Stimulated activated CD8-positive, alpha-beta memory T cell treated with anti-CD3 and anti-CD28 coated beads, Interleukin-15, amount 100 ng/mL, for 24 hours (primary cell): ENCODE measurements at places on chromosomes 12 and 14.

DNA sequence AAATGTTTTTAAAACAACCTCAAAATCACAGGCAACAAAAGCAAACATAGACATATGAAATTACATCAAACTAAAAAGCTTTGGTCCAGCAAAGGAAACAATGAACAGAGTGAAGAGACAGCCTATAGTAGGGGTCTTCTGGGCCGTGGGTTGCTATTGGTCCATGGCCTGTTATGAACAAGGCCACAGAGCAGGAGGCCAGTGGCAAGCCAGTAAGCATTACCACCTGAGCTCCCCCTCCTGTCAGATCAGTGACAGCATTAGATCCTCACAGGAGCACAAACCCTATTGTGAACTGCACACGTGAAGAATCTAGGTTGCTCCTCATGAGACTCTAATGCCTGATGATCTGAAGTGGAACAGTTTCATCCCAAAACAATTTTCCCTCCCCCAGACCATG lies 174.0 kb downstream of the DIO2 start:
- DNase-seq: no peak

DNA sequence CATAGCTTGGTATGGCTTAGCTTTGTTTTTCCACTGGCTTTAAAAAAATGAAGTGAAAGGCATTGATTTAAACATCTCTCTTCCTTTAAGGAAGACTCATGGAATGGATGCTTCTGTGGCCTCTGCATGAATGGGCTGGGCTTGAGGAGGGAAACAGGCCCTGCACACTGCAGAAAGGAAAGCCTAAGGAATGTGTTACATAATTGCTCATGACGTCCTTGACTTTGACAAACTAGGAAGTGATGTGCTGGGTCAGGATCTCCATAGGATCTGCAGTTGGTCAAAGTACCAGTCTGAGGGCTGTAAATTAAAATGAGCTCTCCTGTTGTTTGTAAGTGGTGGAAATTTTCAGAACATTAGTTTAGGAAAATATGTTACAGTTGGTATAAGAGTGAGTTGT lies 12.7 kb downstream of the SAMD4A start:
- no peak for DNase-seq

DNA sequence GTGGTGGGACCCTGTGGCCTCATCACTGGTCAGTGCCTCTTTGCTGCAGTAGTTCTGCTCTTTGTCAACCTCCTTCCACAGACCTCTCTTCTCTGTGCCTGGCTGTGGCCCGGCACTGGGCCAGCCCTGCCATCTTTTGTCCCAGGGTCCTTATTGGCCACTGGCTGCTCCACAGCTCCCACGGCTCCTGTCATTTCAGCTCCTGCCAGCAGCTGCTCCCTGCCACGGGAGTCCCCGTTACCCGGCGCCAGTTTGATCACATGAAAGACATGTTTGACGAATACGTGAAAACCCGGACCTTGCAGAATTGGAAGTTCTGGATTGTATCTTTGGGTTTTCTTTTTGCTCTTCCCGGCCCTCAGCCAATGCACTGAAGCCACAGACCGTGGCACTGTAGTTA lies 35.4 kb downstream of the IL31 start:
- no peak for DNase-seq

- DNase-seq: no peak
These were observed 6.1 kb upstream of the SYNE3 start for GRCh38 chr14:95522556-95522955.

DNA sequence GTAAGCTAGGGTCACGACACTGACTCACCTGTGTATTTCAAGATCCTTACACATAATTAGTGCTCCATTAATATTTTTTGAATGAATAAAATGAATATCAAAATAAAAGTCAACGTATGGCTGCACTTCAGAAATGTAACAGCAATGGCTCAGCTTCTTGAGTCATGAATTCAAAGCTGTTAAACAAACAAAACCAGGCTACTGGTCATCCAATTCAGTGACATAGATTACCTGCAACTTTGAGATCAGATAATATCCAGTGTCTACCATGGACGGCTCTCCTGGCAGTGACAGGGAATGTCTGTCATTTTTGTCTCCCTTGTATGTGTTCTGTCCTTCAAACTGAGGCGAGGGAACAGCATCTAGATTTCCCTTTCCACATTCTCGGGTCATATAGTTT lies 225.6 kb downstream of the EFCAB11 start:
- no peak for DNase-seq

DNA sequence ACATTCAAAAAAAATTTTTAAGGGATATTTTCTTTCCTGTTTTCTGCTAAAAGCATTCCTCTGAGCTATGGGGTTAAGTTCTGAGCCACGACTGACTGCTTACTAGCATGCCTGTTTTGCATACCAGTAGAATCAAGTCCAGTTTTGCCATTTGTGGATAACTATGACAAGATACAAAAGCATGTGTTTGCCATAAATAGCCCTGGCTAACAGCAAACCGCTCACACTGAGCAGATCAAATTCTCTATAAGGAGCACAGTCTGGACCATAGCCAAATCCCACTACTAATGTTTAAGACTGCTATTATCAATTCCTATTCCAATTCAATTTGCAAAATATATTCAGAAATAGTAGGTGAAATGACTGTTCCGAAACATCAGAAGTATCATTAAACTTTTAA lies 3.2 kb downstream of the CFL2 start:
- no peak for DNase-seq

- DNase-seq: no peak
These were observed 256.3 kb downstream of the TMTC2 start for GRCh38 chr12:82942991-82943401.

DNA sequence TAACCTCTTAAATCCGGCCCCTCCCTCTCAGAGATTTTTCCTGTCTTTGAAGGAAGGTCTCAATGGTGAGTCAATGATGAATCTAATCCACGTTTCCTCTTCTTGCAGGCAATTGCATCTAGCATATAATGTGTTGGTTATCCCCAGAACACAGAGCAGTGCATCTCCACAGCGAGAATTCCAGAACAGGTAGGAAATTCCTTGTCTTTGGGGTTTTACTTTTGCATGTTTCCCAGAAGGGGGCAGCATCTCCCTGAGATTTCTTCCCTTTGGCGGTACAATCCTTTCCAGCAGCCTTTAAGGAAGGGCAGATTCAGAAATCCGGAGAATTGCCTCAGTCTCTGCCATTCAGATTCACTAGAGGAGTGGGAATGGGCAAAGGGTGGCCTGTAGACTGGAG lies 128.0 kb downstream of the KCNA5 start:
- DNase-seq: no peak

- no peak for DNase-seq
These were observed 167.1 kb downstream of the TTC7B start for GRCh38 chr14:90649083-90649482.

DNA sequence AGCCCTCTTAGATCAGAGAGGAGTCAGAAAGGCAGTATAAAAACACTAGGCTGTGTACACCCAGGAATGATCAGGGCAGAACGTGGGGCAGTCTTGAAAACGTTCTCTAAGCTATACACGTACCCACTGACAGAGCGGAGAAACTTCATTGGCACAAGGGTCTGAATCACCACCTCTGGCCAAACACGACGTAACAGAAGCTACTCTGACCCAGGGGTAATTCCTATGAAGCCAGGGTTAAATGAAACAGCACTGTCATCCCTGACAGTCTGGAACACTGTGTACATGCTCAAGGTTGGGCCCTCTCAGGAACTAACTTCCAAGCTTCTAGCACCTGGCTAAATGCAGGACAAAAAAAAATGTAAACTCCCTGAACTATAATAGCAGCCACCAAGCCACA lies 38.4 kb downstream of the PARP11 start:
- no peak for DNase-seq

GRCh38 chr14:104205781-104206180 lies 67.4 kb downstream of the KIF26A start:
- DNase-seq: no peak

GRCh38 chr12:46390304-46390703 lies 17.7 kb upstream of the SLC38A2 start:
- no peak for DNase-seq

DNA sequence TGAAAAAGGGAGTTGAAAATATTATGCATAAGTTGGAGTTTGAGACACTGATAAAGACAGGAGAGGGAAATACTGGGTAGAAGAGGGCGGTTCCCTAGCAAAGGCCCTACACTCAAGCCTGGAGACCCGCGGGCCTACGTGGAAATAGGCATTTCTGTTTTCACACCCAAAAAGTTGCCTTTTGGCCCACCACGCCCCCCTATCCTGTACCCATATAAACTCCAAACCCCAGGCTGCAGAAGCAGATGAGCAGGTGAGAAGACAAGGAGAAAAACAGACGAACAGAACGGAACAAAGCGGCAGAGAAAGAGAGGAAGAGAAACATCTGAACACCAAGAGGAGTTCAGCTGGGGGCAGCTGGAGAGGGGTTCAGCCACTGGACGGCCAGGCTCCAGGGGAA lies 177.9 kb downstream of the GALC start:
- no peak for DNase-seq

GRCh38 chr12:53379389-53380103 lies 430 bp upstream of the SP1 start:
- peak; percentile 60 for DNase-seq

DNA sequence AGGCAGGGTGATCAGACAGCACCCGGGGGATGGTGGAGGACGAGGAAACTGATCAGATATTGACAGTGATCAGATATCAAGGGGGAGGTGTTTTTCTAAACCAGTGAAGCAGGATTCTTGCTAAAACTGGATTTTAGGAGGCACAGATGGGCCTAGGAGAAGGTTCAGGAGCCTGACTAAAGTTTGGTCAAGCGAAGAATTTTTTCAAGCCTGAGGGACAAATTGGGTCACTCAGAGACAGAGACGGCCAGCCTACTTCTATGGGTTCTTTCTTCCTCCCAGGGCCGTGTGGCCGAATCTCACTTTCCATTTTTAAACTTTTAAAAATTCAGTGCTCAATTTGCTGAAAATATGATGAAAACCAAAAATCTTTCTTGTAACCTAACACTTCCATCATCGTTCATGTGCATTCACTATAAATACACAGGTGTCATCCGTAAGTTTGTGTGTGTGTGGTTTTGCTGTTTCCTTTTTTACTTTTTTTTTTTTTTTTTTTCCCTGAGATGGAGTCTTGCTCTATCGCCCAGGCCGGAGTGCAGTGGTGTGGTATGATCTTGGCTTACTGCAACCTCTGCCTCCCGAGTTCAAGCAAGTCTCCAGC lies 68.5 kb downstream of the RIN3 start:
- DNase-seq: no peak

GRCh38 chr14:32635061-32635719 lies 303.5 kb upstream of the NPAS3 start:
- DNase-seq: no peak

DNA sequence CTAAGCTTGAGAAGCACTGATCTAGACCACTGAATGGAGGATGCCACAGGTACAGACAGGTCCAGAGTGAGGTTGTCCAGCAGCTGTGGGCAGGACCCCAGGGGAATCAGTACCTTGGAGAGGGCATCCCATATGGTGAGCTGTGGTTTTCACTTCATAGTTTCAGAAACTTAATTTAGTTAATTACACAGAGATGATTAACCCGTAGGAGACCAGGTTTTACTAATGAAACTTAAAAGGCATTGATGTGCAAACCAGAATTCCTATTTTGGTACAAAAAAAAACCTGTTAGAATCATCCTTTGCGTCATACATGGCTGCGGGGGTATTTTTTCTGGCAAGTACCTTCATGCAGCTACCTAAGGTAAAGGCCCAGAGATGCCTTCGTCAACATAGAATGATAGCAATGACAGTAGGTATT lies 159.3 kb downstream of the DACT1 start:
- DNase-seq: no peak

DNA sequence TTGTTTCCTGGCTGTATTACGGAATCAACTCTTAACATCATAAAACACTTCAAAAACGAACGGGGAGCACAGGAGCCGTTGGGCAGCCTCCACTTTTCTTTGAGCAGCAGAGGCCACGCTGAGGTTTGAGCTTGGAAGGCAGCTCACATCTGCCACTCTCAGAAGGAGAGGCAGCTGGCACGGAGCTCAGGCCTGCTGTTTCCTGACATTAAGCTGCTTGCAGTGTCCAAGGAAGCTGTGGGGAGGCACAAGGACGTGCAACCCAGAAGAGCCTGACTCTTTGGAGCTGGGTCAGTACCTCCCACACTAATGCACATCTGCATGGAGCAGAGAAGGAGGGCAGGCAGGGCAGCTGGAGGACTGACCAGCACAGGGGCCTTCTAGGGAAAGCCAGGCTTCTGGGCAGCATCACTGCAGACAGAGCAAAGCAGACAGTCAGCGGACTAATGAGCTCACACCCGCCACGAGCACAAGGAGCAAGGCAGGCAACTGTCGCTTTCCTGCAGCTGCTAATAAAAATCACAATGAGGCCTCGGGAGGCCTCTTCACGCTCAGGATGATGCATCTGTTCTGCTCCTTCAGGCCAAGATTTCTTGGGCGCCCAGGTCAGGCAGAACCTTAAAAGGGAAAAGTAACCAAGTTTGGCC lies 211.1 kb downstream of the GLT1D1 start:
- DNase-seq: no peak

DNA sequence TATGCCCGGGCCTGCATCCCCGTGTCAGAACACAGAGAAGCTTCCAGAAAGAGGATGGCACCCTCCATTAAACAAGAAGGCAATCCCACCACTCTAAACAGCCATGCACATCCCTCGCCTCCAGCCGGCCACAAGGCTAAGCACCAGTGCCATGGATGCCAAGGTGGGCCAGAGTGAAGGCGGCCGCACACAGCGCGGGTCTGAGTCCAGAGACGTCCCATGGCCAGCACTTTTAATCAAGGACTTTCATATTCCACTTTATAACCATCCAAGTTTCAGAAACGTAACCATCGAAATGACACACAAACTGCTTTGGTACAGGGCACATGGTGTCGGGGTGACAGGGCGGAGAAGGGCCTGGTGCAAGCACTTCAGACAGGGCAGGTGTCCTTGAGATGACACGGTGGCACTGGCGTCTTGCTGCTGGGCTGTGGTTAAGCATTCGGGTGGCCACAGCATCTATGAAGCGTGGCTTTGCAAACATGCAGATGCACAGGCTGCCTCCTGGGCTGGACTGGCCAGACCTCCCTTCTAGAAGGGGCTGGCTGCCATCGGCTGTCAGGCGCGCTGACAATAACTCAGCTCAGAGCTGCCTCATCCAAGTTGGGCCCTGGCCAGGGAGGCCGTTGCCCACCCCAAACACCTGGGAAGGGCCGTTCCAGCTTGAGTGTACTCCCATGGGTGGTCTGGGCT lies 117.2 kb downstream of the RFLNA start:
- no peak for DNase-seq

DNA sequence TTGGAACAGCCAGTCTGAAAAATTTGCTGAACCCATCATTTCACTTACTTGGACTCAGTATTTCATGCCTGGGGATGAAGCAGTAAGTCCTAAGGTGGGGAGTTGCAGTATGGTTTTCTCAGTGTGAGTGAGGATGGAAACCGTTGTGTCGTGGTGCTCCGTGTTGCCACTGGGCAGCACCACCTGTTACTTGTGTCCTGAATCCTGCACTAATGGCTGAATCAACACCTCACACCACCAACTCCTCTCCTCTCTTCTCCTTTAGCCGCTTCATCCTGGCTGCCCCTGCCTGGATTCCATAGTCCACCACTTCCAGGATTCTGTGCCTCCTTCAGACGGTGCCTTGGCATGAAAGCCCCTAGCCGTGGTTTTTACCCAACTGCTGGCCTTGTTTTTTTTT lies 3.0 kb upstream of the EP400 start:
- no peak for DNase-seq
